Stimulated activated CD4-positive, alpha-beta T cell treated with anti-CD3 and anti-CD28 coated beads, Interleukin-4, amount 100 ng/mL, for 24 hours (primary cell): ENCODE measurements at places on chromosomes 1 and 21.

DNA sequence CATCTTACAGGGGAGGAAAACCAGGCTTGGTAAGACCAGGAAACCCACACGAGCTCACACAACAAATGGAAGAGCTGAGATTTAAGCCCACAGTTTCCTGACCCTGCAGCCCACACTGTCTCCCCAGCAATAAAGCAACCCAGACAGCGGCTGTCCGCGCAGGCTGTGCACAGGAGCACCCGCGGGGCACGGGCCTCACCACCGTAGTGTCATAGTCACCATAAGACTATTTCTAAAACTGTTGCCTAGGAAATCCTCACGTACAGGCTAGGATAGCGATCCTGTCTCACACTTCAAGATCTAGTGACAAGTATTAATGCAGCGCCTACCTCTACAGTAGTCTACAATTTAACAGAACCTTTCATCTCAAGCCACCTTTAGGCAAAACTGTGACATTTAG lies 54.0 kb upstream of the SYT6 start:
- DNase-seq: no peak

DNA sequence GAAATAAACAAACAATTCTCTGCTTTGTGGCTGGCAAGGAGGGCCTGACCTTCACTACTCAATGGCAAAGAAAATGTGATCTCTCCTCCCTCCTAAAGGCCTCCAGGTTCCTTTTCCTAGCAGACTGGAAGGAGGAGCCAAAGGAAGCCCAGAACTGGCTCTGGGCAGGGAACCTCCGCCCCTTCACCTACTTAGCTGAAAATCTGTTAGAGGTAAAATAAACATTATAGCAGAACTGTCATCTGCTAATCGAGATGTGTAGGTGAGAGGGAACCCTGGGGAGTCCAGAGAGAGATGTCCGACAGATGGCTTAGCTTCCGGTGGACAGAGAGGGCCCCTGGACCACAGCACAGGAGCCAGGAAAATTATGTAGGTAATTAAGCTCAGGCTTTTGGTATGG lies 75.2 kb upstream of the KCNA3 start:
- DNase-seq: no peak

DNA sequence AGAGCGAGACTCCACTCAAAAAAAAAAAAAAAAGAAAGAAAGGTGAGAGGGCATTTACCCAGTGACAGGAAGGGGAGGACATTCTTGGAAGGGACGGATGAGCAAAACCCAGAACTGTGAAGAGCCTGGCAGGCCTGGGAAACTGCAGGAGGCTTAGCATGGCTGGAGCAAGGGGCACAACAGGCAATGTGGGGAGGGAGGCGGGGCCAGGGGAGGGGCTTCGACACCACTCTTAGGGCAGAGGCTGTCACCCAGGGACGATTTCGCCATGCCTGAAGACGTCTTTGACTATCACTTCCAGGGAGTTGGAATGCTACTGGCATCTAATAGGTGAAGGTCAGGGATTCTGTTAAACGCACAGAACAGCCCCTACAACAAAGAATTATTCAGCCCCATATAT lies 184.0 kb downstream of the HUNK start:
- DNase-seq: no peak

DNA sequence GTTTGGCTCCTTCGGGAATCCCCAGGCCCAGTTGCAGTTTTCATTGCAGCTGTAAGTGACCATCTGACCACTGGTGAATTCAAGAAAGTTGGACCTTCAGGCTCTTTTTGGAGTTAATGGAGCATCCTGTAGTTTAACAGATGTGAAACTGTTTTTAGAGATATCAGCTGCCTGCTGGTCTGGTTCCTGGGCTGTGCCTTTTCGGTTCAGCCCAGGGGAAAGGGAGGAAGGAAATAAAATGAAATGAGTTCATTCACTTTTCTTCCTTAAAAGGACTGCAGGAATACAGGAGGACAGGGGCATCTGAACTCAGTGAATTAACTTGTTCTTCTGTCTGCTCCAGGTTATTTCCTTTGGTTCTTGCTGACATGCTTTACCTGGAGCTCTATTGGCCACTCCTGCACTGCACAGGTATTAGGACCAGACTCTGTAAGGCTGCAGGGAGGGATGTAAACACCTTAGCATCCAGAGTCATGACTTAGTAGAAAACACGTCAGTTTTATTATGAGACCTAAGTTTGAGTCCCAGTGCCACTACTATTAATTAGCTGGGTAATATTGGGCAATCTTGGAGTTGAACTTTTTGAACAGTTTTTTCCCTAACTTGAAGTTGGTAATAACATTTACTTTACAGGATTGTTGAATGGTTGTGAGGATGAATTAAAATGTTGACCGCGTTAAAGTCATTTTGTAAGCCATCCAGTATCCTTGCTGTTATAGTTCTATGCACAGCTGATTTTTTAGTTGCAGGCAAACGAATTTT lies 83.6 kb downstream of the LRRC8D start:
- DNase-seq: no peak
